ENCODE measurements at places on chromosomes 12 and 14.
A peak's percentile ranks its signal among the peaks of the same experiment; 100 is the strongest.

GRCh38 chr12:1369938-1370500, 224.4 kb downstream of the FBXL14 start:
- no peak for DNase-seq

- peak; percentile 65 for DNase-seq
These were observed 14.1 kb downstream of the SUSD6 start for GRCh38 chr14:69625299-69626131.

GRCh38 chr12:85654456-85654840, 181.8 kb downstream of the RASSF9 start:
- no peak for DNase-seq

GRCh38 chr12:7013101-7013500, 5.2 kb downstream of the LPCAT3 start:
- no peak for DNase-seq

DNA sequence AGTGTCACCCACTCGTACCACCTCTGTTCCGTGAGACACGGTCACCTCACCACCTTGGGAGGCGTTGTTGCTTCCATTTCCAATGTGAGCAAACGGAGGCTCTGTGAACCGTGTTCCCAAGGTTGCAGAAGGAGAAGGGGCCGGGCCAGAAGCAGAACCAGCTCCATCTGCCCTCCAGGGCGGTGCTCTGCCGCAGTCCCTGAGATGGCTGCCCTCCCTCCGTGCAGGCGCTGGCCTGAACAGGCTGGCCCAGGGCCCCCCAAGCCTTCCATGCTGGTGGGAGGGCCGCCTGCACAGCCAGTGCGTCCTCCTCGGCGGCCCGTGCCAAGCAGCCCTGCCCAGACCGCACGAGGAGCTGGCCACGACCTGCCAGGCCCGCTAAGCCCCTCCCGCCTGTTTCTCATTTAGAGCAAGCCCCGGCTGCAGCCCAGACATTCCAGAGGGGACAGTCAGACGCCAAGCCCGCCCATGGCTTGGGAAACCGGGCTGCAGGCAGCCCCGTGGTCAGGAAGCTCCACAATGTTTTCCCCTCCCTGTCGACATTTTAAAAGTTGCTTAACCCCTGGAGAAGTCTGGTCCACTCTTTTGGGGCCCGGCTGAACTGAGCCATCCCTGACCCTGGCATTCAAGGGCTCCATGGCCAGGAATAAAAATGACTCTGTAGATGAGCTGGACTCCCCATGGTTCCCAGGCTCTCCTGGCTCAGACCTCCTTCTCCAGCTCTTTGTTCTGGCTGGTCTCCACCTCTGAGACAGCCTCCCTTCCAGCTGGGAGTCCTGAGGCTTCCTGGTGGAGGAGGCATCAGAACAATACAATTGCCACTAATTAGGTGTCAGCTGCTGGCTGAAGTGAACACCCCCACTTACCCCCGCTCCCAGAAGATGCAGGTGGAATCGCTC, 236.0 kb downstream of the BCL11B start:
- DNase-seq = no peak

GRCh38 chr12:64714551-64714968, 44.6 kb downstream of the GNS start:
- no peak for DNase-seq

- DNase-seq = no peak
These were observed 522.1 kb downstream of the TMEM132D start for GRCh38 chr12:129381715-129382114.

GRCh38 chr14:102464846-102465341, 44.7 kb downstream of the ANKRD9 start:
- DNase-seq = no peak
